ENCODE measurements at places on chromosomes 16 and 17.

DNA sequence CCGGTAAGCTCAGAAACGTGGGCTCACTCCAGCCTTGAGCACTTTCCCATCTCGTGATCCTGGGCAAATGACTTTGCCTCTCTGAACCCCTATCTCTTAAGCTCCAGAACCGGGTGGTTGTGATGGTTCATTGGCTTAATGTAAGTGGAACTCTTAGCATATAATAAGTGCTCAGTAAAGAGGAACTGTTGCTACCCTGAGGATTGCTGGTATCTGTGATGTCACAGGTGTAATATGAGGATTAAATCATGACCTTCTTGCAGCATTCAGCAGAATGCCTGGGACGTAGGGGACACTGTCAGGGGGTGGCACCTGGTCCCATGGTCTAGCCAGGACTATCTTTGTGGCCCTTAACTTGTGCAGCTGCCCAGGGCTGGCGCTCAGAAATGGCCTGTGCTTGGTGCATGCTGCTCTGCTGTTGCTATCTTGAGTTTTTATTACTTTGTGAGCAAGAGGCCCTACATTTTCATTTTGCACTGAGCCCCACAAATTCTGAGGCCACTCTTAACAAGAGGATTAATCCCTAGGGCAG, 68.8 kb downstream of the SREBF1 start:
- DNase-seq: no peak

DNA sequence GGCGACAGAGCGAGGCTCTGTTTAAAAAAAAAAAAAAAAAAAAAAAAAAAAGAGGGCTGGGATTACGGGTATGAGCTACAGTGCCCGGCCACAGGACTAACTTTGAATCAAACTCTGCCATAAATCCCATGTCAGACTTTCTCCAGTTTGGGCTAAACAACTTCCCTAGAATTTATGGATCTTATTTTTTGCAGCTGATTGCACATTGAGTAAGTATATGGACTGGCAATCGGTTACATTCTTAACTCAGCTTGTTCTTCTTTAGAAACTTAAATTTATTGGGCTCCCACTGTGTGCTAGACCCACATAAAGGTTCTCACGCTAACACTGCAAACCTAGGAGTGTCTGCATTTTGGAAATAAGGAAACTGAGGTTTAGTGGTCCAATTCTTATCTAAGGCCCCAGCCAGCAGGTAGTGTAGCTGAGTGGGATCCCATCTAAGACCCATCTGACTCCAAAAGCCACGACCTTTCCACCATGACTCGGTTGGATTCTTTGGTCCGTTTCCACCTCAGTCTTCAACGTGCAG, 718 bp upstream of the CBFB start:
- no peak for DNase-seq

DNA sequence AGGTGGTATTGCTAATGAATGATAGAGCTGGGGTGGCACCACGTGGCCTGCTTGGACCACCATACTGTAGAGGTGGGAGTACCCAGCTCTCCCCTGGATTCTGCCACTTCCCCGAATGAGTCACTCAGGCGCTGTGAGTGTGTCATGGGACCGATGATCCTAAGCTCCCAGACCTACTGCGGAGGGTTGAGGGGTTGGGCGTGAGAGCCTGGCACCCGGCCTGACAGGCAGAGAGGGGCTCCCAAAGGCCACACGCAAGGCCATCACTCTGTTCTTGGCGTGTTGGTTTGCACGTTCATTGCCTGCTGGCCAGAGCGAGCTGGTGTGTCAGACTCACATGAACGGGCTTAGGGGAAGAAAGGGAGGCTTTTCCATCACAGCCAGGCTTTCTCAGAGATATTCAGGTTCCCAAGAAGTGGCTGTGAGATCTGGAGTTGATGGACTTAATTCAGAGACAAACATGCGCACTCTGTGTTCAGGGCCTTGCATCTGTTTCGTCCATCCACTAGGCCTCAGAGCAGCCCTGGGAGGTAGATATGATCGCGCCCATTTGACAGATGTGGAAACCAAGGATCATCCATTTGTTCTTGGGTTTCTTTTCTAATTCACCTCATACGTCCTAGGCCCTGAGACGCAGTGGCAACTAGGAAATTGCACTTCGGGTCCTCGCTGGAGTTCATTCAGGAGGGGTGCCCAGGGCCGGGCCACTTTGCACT, 41.4 kb downstream of the CMIP start:
- DNase-seq: no peak

DNA sequence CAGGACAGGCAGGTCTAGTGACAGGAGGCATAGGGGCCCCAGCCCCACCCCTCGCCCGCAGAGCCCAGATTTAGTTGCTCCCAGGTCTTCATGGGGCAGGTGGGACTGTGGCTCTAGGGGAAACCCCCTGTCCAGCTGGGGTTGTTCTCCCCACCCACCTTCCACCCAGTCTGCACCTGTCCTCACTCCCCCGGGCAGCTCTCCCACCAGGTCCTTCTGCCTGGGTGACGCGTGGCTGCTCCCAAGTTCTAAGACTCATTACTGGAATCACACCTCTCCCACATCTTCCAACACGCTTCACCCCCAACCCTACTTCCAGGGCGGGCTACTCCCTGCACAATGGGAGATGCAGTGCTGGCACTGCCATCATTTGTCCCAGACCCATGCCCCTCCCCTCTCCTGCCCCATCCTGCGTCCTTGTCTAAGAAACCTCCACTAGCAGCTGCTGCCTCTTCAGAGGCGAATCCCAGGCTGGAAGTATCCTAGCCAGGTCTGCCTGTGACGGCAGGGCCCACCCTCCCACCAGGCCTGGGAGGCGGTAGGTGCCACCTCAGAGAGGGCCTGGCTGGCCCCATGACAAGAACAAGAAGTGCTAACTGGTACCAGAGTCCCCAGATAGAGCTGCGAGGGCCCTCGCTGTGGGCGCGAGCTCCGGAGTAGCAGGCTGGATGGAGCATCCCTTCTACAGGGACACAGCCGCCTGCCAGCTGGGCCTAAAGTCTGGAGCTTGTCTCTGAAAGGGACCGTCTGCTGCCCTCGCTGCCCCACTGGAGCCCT, 22.8 kb downstream of the GRIN2C start:
- DNase-seq: no peak

- DNase-seq: no peak
These were observed 40.3 kb upstream of the SNN start for GRCh38 chr16:11627822-11628457.

DNA sequence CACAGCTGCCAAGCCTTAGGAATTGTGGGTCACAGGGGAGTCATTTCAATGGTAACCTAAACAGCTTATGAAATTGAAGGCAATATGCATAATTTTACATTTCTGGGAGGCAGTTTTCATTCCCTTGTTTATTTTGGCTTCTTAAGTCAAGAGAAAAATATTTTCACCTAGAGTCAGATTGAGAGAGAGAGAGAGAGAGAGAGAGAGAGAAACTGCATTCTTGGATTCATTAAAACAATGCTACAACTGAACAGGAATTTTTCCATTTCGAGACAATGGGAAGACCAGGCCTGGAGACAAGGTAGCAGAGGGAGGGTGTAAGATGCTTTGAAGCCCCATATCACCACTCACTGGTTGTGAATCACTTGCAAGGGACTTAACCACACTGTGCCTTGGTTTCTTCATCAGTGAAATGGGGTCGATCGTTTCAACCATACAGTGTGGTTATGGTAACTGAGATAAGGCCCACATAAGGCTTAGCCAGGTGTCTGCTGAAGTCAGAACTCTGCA, 224.7 kb upstream of the IRX3 start:
- DNase-seq: no peak

GRCh38 chr17:75731716-75732498, 10.6 kb downstream of the ITGB4 start:
- no peak for DNase-seq

- no peak for DNase-seq
These were observed at the start of gene MMP25 for GRCh38 chr16:3045758-3046640. MMP25 (plus strand) TSS chr16:3046561; CDS start chr16:3046918, 357 bp downstream.

- DNase-seq: no peak
These were observed 2.4 kb downstream of the TUFM start for GRCh38 chr16:28843766-28844165.

GRCh38 chr16:63385714-63386432, 1349.6 kb upstream of the CDH8 start:
- no peak for DNase-seq

DNA sequence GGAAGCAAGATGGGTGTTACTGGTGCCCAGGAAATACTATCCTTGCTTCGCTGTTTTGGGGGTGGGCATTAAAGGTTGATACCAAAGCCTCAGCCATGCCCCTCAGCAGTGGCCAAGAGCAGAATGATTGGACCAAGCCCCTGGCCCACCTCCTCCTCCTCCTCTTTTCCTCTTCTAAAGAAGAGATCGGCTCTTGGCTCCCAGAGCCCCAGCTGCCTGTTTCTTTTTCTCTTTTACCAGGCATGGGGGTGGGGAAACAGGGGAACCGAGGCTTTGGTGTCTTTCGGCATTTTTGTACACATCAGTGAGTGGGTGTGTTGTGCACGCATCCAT, 5.8 kb downstream of the THRA start:
- no peak for DNase-seq

- no peak for DNase-seq
These were observed 11.1 kb upstream of the FUS start for GRCh38 chr16:31168848-31169247.

DNA sequence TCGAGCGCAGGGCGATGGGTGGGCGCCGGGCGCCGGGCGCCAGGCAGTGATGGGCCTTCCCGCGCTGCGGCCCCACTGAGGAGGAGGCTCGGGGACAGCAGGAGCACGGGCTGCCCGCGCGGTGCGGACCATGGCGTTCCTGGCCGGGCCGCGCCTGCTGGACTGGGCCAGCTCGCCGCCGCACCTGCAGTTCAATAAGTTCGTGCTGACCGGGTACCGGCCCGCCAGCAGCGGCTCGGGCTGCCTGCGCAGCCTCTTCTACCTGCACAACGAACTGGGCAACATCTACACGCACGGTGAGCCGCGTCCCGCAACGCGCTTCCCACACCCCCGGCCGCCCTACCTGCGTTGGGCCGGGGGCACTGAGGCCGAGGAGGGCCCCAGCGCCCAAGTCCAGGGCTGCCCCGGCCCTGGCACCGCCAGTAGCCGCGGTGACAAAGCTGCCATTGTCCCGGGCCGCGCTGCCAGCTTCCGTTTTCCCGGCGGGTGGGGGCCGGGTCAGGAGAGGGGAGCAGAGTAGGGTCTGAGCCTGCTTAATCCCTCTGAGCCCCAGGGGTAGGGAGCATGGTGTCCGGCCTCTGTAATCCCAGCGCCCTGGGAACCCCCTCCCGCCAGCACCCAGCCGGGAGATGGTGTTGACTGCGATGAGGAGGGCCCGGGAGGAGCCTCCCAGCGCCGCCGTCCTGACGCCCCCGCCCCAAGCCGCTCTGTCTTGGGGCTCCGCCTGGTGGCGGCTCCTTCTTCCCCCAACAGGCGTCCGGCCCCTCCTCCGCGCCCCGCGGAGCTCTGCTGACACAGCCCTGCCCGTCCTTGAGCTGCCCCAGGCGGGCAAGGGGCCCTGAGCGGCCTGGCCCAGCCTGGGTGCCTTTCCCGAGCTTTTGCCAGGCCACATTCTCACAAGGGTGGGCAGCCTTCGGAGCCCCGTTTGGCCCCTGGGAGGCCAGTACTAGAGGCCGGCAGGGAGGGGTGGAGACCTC, 685 bp downstream of the PAQR4 start:
- peak; percentile 67 for DNase-seq

DNA sequence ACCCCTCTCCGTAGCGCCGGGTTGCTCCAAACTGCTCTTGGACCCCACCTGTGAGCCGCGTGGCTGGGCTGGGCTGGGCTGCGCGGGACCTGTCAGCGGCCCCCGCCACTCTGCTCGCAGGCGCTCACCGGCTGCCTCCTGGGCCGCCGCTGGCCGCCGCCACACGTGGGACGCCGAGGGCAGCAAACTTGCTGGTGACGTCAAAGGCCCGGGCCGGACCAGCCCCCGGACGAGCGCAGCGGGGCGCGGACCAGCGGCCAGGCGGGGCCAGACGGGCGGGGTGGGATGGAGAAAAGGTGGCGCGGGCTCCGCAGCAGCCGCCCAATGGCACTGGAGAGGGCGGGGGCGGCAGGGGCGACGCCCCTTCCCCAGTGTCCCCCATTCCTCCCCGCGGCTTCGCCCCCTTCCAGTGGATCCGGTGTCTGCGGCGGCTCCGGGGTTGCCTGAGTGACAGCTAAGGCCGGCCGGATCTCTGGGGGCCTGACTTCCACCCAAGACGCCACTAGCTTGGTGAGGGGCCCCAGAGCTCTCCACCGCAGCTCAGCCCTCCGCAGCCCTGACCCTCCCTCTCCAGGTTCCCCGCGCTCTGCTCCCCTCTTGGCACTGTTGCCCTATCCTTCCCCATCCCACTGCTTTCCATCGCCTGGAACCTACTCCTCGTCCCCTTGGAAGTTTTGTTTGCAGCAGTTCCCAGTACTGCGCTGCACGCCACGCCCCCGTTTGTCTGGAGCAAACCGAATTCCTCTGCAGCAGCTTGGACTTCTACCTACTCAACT, at the start of gene HS3ST3A1:
Gene HS3ST3A1, minus strand, starts transcription at position 154 of the 776 bp plus-strand sequence. CDS start 800 bp downstream, outside the sequence.
- DNase-seq: no peak

DNA sequence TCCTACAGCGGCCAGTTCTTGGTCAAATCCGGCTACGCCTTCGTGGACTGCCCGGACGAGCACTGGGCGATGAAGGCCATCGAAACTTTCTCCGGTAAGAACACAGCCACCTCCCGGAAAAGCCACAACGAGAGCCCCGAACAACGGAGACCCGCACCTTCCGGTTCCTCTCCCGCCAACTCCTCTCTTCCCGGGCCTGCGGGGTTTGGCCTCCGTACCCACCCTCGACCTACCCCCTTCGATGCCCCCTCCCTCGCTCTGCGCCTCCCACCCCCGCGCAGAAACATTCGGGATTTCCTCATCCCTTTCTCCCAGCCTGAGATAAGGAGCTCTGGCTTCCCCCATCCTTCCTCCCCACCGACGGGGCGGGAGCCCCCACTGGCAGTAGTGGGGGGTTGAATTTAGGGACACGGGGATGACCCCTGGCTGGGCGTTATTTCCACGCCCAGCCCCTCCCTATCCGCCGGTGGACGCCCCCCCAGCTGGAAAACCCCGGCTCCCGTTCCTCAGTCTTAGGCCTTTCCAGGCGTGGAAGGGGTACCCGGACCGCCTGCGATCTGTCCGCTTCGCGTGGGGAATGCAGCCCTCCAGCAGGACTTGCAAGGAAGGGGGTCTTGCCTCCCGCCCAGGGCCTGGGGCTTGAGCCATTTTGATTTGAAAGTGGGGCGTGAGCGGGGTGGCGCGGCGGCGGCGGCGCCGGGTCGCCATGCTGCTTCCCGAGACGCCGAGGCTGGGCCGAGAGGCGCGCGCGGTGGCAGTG, 822 bp downstream of the IGF2BP1 start:
- no peak for DNase-seq

DNA sequence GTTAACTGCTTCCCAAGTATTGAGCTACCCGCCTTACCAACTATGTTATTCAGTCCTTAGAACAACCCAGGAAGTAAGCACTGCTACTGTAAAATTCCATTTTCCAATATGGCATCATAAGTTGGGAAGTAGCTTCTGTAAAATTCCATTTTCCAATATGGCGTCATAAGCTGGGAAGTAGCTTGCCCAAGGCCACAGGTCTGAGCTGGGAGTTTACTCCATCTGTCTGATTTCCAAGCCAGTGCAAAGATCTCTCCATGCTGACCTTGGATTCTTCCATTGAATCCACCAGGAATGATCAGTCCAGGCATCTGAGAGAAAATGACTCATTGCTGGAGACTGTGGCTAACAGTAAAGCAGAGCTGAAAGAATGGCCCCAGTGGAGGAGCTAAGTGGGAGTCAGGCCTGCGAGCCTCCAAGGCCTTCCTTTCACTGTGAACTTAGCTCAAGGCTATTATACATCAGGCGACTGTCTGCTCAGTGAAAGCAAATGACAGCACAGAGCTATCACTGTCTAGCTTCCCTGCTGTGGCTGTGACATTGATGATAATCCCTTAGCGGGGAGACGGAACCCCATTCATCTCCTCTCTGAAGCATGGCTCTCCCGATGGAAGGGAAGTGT, 430.4 kb downstream of the HAPSTR1 start:
- no peak for DNase-seq

GRCh38 chr16:85974428-85975375, 75.7 kb downstream of the IRF8 start:
- no peak for DNase-seq

- DNase-seq: no peak
These were observed 6.9 kb downstream of the HNF1B start for GRCh38 chr17:37737971-37738370.
